ENCODE measurements at places on chromosomes 16 and 17.
A peak's percentile ranks its signal among the peaks of the same experiment; 100 is the strongest.

GRCh38 chr17:7862692-7863437 is 5.1 kb downstream of the CYB5D1 start:
- DNase-seq, result peak; percentile 38

- no peak for DNase-seq
Observed at GRCh38 chr16:4862639-4863038, 15.4 kb downstream of the UBN1 start.

DNA sequence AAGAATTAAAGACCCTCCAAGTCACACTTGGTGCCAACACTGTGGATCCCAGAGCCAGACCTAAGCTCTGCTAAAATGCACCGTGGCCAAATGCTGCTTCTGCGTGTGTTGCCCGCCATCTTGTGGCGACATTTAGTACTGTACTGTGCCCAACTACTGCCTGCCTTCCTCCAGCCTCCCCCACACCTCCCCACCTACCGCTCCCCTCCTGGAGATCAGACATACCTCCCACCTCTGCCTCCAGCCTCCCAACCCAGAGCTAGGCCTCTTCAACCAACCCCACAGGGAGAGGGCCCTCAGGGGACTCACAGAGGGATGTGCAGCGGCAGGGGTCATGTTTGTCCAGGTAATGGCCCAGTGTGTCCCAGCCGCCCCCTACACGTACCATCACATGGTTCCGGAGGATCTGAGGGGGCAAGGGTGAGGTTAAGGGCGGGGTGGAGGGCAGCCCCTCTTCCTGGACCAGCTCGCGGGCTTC is 5.5 kb downstream of the GAS2L2 start:
- peak; percentile 63 for DNase-seq

DNA sequence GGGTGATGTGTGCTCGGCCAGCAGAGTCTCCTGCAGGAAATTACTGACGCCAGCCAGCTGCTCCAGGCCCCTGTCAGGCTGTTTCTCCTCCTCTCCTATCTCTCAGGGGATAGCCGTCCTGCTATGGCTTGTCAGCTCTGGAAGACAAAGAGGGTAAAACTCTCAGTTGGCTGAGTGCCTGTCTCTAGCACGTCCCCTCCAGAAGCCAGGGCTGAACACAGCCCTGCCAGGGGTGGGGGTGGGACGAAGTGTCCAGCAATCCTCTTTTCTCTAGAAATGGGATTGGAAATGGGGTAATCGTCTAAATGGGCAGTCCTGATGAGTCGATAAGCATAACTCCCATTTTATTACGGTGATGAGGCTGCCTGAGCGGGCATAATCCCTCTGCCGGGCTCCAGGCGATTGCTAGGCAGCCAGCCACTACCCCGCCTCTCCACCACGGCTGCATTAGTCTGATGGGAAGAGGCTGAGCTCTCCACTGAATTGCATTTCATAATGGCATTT is 89.1 kb upstream of the GNAO1 start:
- DNase-seq, result no peak

- DNase-seq, result no peak
Observed at GRCh38 chr17:9001559-9001958, 19.8 kb upstream of the NTN1 start.

DNA sequence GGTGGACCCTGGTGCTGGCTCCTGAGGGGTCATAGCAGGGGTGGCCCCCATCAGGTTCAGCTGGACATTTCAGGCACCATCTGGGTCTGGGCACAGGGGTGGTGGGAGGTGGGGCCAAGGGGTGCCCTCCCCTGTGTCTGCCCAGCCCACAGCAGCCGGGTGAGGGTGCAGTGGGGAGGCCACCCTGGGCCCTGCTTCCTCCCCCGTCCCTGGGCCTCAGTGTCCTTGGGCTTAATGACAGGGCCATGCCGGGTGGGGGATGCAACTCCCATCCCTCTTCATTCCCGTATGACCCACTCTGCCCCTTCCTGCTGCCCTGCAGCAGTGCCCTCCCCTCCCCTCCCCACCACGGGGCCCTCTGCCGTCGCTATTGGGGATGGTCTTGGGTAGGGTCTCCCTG is 10.7 kb downstream of the CPNE7 start:
- DNase-seq, result no peak

DNA sequence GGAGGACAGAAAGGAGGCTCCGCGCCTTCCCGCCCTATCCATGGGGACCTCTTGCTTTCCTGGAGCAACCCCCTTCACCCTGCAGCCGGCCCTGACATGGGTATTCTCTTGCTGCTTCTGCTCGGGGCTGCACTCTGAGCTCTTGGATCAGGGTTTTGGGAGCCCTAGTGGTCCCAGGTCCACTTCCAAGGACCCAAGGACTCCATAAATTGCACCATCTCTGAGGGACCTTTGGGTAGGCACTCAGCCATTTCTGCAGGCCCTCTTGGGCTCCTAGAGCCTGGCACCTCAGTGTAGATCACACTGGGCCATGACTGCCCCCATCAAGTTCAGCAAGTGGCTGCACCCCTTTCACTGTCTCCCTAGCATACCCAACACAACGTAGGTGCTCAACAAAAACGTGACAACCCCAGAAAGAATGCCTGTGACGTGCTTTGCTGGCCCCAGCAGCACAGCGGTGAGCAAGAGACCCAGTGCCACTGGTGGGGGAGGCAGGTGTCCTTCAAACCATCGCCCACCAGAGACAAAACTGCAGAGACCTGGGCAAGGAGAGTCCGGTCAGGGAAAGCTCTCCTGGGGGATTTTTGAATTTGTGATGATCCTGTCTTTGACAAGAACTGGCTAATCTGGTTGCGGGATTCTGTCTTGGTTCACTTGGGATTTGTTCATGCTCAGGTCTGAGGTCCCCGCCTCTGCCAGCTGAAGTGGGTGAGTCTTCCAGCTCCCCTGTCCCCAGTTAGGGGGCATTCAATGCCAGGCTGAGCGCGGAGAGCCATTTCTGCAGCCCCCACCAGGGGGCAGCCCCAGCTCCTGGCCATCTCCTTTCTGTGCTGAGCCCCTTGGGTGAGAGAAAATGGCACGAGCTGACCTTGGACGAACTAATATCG is 2.5 kb upstream of the RAB11FIP4 start:
- peak; percentile 19 for DNase-seq

- no peak for DNase-seq
Observed at GRCh38 chr17:7613769-7614424, 800 bp downstream of the FXR2 start.

DNA sequence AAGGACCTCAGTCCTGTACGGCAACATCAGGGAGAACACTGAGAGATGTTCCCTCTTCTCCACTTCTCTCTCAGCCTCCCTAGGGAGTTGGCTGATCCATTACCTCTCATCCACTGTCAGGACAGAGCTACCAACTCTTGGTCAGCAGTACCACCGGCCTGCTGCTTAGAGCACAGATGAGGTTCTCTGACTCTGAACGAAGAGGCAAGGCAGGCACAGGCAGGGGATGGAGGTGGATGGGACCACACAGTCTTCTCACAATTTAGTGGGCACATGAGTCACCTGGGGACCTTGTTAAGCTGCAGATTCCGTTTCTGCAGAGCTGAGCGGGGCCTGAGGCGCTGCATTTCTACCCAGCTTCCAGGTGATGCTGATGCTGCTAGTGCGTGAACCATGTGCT is 128.6 kb upstream of the CCL2 start:
- DNase-seq, result no peak
